ENCODE measurements at places on chromosomes 1 and 21.

DNA sequence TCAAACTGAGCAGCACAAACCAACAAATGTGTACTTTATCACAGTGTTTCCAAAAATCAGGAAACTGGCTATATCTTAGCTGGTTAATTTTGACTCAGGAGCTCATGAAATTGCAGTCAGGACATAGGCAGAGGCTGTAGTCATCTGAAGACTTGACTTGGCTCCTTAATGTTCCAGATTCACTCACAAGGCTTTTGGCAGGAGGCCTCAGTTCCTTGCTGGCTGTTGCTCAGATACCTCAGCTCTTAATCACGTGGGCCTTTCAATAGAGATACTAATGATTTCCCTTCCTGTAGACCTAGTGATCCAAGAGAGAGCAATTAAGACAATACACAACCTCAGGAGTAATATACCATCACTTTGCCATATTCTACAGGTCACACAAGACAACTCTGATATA is 537.7 kb downstream of the BRINP3 start:
- DNase-seq: no peak

DNA sequence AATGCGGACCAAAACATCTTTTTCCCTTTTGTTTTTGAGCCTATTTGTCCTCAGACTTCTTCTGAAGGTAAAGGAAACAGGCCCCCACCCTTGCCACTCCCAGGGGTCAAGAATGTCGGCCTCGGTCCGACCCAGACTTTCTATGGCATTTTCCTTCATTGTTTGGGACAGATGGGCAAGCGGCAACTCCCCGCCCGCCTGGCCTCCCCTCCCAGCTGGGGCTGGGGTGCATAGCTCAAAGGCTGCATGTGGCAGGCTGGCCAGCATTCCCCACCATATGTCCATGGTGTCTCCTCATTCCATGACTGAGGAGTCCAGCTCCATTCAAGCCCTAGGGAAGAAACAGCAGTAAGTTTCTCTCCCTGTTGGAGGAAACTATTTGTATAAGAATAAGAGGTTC is 29.4 kb upstream of the TSPEAR start:
- no peak for DNase-seq

DNA sequence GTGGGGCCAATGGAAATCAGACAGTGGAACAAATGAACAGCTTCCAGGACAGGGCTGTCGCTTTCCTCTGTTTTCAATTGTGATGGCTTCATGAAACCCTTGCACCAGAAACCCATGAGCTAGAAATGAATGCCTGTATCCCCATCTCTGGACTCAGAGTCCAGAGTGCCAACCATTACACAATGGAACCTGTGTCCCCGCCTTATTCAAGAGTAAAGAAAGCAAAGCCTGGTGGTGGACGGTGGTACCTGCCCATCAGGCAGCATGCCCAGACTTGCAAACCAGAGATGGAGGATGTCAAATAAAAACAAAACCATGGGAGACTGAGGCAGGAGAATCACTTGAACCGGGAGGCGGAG is 4.4 kb upstream of the CAPN2 start:
- no peak for DNase-seq

DNA sequence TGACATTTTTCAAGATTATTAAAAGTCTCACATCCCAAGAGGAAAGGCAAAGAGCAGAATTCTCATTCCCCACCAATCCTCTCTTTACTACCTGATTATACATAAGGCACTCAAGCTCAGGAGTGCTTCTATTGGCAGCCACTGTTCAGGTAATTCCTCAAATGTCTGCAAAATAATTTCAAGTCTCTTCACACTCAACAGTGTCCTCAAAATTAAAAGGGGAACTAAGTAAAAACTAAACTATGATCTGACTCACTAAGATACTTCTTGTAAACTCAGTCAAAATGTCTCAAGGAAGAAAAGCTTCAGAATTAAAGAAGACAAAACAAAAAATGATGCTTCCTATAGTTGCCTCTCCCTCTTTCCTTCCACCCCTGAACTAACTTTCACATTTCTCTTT is 135.6 kb downstream of the GPATCH2 start:
- no peak for DNase-seq

DNA sequence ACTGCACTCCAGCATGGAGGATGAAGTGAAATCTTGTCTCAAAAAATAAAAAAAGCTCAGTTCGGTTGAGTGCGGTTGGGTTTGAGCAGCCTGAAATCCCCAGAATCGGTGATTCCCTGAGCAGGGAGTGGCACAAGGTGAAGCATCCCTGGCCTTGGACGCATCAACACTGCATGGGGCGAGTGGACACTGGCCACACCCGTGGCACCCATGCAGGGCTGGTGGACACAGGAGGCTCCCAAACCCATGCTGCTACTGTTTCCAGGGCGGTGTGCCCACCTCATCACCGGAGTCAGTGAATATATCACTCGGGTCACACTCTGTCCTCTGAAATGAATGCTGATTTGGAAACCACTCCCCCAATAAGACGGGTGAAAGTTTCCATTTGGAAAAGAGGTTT is 53.4 kb upstream of the ACTRT2 start:
- no peak for DNase-seq

DNA sequence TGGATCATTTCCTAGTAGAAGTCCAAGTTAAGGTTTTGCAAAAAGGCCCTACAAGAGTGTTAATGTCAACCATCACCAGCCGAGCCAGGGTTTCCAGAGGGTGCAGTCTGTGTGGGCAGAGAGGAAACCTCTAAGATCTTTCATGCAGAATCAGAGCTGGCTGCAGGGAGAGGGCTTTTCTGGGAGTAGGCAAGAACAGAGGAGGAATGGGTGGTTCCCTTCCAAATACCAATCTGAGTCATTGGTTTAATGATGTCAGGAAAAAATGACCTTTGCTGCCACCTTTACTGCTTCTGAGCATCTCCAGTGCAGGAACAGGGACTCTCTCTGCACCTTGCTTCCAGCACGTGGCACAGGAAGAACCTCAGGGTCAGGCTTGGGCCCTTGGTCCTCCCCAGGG is 73.8 kb downstream of the TNR start:
- DNase-seq: no peak

DNA sequence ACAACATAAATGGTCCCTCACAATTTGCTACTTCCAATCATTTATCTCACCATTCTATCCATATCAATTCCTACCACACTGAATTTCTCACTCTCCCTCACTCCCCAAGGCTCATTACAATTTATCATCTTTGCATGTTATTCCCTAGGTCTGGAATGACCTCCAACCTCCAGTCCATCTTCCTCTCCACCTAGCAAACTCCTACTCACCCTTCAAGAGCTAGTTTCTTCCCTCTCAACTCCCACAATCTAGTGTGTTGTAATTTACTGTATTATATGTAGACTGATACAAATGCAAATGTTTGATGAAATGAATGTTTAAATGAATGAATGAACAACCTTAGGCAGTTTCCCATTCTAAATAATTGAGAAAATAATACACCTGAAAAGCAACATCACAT is 3.6 kb downstream of the TUT4 start:
- no peak for DNase-seq

DNA sequence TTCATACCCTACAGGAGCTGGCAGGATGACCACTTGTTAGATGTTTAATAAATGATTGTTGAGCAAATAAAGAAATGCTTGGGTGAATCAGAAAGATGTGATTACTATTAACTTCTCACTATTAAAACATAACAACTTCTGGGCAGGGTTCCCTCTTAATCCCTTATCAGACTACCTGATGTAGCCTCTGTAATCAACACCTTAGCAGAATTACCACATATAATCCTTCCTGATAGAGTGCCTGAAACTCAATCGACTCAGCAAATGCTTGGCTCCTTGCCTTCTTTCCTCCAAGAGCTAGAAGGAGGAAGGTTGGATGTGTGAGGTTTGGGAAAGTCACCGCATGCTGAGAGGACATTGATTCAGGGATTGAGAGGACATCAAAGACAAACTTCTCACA is 34.8 kb upstream of the DSCAM start:
- no peak for DNase-seq

DNA sequence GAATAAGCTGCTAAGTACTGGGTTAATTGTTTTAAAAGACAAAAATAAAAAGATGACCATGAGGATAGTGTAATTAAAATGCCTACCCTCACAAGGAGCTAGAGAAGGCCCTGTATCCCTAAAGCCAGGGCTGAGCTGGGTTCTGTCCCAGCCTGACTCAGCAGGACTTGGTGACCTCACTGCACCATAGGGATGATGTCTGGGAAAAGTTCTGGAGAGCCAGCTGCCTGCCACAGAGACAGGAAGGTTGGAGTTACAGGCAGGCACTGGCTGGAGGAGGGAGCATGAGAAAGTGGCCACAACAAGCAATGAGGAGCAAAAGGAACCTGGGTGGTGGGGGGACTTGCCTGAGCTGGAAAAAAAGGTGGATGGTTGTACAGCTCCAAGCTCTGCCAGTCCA is 5.7 kb upstream of the TNR start:
- no peak for DNase-seq

DNA sequence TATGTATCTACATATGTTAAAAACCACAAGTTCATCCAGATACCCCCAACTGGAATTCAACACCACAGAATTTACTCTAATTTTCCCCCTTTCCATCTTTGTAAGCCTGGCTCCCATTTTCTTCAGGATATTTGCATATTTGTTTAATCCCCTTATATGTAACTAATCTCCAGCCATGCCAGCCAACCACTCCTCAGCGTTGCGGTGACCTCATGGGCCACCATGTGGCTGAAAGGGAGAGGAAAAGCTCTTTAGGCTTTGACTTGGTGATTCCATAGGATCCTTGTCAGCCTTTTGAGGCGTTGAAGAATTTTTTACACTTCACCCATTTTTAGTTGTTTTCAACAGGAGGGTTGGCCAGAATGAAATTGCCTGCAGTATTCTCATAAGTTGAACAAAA is 10.0 kb downstream of the CLDN19 start:
- DNase-seq: no peak

DNA sequence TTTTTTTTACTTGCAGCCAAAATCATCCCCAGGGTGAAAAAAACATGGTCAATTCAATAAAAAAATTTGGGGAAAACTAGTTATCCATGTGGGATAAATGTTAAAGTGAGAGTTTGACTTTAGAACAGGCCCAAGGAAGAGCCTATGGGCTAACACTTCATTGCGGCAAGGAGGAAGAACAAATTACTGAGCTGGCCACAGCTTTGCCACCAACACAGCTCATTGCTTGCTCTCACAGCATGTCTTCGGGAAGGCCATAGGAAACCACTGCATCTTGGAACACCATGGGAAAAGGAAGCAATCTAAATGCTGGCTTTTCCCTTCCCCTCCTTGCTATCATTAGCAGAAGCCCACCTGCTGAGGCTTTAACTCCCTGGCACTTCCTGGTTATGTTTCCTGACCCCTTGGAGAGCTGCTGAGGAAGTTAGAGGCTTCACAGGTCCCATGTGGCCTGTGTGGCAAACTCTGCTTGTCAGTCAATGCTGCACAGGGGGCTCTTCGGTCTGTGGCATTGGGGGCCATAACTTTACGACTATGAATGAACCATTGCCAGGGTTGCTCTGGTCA is 86.0 kb downstream of the SLC25A24 start:
- no peak for DNase-seq

GRCh38 chr1:80987106-80987505 is 813.6 kb upstream of the ADGRL2 start:
- no peak for DNase-seq

- DNase-seq: no peak
Observed at GRCh38 chr1:119869995-119870394, 26.3 kb downstream of the ADAM30 start.

GRCh38 chr1:195415584-195415983 is 1192.7 kb downstream of the KCNT2 start:
- DNase-seq: no peak

DNA sequence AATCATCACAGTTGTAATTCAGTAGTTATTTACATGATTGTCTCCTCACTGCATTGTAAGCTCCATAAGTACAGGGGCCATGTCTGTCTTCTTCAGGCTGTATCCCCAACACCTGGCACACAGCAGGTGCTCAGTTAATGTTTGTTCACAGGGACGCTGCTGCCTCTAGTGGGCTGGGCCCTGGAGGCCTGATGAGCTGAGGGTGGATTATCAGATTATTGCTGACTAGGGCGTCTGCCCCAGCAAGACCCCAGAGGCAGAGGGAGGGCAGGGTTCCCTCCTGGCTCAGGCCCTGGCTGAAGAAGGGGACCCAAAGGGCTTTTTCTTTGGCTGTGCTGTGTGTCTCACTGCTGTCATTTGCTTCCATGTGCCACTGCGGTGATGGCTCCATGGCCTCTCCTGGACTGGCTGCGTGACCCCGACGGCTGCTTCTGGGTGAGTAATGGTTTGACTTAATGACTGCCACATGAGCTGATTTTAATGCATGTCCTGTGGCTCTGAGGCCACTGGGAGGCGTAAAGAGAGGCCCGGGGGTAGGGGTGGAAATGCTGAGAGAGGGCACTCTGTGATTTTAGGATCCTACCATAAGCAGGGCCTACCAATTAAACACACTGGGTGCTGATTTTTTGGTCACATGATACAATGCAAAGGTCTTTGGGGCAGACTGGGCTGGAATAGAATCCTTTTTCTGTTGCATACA is 20.8 kb upstream of the EPB41 start:
- no peak for DNase-seq

DNA sequence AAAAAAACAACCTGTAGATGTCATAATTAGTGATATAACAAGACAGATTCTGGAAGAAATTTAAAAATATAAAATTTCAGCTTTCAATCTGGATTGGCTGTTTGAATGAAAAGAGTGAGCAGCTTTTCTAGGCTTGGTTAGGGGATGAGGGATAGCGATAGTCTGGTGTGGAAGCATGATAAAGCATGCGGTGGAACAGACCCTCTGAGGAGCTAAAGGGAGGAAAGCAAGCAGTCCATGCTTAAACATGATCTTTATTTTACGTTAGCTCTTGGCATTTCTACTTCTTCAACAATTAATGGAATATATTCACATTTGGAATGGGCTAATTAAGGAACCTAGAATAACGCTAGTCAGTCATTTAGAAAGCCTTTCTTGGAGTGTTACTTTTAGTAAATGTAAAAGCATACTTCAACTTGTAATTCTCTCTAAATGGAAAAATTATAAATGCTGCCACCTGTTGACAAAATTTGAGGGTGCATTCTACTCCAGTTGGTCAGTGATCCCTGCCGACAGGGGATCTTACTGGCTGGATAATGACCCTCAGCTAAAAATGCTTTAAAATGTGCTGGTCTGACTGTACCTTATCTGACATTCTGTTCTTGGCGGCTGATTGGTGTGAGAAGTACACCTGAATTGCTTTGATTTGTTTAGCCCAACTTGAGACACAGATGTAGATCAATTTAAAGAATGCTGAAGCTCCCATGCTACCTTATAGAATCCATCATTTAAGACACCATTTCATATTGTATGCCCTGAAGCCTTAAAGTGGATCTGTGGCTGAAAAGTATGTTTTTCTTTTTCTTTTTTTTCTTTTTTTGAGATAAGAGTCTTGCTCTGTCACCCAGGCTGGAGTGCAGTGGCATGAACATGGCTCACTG is 61.2 kb downstream of the AK4 start:
- no peak for DNase-seq
